ENCODE measurements at places on chromosomes 3 and 15.

DNA sequence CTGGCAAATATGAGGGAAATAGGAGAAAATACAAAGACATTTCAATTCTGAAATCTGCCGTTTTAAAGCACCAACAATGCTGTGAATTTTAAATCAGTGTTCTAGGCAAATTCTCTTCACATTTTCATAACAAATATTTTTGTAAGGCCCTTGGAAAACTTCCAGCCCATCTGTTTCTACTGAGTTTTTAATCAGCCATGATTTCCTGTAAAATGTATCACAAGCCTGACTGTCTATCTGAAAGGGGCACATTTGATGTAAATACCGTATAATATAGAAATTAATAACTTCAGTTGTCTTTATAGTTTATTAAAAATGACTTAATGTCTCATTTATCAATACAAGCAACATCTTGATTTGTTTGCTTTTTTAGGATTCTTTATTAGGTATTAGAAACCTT, 454.7 kb downstream of the PYDC2 start:
- DNase-seq: no peak

DNA sequence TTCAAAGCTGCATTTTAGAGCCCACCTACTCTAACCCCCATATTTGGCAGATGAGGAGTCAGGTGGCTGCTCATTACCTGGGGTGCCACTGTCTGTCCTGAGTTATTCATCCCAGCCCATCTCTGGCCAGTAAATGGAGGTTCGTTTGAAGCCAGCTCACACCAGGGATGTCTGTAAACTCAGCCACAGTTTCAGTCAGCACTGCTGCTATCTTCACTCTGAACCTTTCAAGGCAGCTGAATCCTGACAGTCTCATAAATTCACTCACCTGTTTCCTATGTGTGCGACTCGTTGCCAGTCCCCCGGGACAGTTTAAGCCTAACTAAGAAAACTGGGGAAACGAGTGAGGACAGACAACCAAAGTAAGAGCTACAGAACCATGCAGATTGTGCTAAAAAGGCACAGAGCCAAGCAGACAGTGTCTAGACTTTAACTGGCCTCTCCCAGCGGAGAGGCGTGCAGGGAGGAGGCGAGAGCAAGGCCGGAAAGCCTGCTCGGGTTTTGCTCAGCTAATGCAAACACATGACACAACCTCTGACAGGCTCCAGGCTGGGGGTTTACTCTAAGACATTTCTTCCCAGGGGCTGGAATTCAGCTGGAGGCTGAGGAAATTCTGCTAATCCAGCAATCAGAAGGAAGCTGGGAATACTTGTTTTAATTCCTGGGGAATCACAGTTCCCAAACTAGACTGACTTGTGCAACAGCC, 12.0 kb downstream of the FSTL1 start:
- peak; percentile 60 for DNase-seq

- no peak for DNase-seq
Measured at GRCh38 chr3:30638685-30639412, 32.4 kb downstream of the TGFBR2 start.

- no peak for DNase-seq
Measured at GRCh38 chr3:152241142-152242017, 27.3 kb upstream of the MBNL1 start.

- DNase-seq: no peak
Measured at GRCh38 chr3:148459931-148460513, 237.7 kb upstream of the AGTR1 start.

DNA sequence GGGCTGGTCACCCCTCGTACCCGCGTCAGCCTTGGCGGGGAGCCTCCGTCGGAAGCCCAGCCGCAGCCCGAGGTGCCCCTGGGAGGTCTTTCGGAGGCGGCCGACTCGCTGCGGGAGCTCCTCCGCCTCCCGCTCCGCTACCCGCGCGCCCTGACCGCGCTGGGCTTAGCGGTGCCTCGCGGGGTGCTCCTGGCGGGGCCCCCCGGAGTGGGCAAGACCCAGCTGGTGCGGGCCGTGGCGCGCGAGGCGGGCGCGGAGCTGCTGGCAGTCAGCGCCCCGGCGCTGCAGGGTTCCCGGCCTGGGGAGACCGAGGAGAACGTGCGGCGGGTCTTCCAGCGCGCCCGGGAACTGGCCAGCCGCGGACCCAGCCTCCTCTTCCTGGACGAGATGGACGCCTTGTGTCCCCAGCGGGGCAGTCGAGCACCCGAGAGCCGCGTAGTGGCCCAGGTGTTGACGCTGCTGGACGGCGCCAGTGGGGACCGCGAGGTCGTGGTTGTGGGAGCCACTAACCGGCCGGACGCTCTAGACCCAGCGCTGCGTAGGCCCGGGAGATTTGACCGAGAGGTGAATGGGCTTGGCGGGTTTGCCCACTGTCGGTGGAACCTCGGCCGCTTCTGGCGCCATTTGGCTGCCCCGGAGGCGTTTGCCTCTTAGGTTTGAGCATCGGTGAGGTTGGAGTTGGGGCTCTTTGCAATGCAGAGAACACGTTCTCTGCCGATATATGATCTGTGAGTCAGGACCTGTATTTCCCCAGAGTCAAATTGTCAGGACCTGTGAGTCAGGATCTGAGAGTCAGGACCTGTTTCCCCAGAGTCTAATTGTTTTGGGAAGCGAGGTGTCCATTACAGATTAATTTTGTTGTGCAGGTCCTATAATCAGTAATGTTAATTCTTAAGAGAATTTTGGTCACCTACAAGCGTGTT, 24.9 kb upstream of the GATM start:
- no peak for DNase-seq

DNA sequence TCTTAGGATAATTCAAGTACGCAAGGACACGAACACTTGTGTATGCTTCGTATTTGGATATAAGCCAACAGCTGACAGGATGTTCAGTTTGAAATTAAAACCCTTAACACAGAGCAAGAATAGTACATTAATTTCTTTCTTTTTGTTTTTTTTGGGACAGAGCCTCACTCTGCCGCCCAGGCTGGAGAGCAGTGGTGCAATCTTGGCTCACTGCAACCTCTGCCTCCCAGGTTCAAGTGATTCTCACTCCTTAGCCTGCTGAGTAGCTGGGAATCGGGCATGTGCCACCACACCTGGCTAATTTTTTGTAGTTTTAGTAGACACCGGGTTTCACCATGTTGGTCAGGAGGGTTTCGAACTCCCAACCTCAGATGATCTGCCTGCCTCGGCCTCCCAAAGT, 32.4 kb downstream of the TOMM70 start:
- no peak for DNase-seq

GRCh38 chr15:66747886-66748707, 46.1 kb downstream of the SMAD6 start:
- no peak for DNase-seq

GRCh38 chr3:125435231-125435630, 60.1 kb upstream of the ZNF148 start:
- no peak for DNase-seq

DNA sequence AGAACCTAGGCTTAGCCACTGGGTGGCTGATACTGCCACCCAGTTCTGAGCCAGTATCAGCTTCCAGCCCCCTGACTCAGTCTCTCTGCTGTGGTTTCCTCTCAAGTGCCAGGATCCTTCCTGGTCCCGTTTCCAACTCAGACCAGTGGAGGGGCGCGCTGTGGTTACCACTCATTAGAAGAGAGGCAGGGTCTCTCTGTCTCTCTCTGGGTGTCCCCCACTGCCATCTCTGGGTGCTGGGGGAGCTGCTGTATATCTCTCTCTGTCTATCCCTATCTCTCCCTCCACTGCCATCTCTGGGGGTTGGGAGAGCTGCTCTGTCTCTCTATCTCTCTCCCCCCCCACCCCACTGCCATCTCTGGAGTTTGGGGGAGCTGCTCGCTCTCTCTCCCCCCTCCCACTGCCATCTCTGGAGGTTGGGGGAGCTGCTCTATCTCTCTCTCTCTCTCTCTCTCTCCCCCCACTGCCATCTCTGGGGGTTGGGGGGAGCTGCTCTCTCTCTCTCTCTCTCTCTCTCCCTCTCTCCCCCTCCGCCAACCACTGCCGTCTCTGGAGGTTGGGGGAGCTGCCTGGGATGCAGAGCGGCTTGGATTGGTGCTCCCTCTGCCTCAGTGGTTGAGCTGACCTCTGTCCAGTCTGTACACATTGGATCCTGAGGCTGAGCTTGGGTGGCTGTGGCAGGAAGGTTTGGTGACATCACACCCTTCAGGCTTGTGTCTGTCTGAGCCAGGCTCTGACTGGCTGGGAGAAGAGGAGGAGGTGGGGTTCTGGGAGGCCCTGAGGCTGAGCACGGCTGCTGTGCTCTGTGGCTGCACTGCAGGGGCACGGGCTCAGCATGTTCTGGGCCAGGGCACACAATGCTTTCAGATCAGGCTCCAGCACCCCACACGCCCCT, 98.9 kb downstream of the APBA2 start:
- no peak for DNase-seq

DNA sequence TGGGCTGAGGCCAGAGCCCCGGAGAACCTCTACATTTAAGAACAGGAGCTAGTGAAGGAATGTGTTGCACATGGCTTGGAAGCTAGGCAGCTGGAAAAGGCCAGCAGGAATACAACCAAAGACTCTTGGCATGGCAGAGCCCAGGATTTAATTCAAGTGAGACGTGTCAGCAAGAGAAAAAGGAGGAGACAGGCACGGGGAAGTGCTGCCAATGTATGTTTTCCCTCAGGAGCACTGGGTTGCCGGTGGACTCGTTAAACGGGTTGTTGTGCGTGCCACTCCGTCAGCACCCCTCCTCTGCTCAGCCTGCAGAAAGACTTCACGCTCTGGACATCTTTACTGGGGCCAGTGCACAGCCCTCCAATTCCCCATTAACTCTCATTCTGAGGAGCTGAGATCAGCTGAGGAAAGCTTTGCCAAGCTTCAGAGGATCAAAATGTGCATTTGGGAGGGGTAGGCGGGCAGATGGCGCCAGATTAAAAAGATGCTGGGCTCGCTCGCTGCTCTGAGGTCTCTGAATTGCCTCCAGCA, 103.7 kb downstream of the PDZRN3 start:
- DNase-seq: peak; percentile 61

GRCh38 chr3:101758224-101758623, 20.8 kb upstream of the NXPE3 start:
- DNase-seq: no peak

- DNase-seq: no peak
Measured at GRCh38 chr3:178170698-178171535, 365.3 kb upstream of the KCNMB2 start.

DNA sequence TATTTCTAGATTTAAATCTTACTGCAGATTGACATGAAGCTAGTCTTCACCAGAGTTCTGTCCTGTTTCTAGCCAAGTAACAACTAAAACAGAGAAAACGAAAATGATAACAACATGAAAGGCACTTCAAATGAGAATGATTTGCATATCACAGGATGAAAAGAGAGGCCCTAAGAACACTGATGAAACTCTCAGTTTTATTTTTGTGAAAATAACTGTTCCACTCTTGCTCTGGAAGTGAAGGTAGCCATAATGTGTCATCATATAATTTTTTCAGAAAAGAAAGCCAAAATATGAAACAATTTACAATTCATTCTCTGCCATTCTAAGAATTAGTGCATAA, 274.4 kb downstream of the ADAMTSL3 start:
- DNase-seq: no peak

GRCh38 chr15:48285329-48286214, 45.7 kb upstream of the DUT start:
- peak; percentile 69 for DNase-seq

DNA sequence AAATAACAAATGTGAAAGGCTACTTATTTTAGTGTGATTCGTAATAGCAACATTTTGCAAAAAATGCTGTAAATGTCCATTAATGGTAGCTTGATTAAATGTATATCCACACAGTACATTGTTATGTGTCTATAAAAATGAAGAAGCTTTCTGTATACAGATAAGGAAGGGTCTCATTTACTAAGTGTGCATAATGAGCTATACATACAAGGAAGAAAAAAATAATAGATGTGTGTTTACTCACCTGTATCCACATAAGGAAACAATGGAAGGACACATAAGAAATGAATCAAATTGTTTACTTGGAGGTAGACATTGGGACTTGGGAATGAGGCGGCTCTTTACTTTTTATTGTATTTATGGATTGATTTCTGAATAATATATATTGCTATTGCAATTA, 34.9 kb downstream of the MED12L start:
- DNase-seq: no peak

DNA sequence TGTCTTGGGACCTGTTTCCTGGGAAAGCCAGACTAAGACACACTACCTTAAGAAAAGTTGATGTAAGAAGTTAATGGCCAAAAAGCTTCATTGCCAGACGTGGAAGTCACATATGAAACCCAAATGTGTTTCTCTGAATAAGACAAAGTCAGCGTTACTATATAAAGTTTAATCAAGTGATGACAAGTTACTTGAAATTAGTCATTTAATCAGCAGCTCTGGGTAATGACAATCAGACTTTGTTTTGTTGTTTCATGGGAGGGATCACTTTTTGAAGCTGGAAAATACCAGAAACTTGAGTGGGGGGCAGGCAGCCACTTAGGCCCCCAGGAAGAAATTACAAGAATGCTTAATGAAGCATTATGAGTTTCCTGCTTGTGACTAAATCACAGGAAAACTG, 218.6 kb downstream of the PTPRG start:
- no peak for DNase-seq

GRCh38 chr3:122097141-122097540, 42.0 kb downstream of the CD86 start:
- DNase-seq: no peak

- DNase-seq: no peak
Measured at GRCh38 chr3:96843505-96844203, 29.3 kb downstream of the EPHA6 start.

- no peak for DNase-seq
Measured at GRCh38 chr3:4776980-4777581, 202.2 kb upstream of the BHLHE40 start.

DNA sequence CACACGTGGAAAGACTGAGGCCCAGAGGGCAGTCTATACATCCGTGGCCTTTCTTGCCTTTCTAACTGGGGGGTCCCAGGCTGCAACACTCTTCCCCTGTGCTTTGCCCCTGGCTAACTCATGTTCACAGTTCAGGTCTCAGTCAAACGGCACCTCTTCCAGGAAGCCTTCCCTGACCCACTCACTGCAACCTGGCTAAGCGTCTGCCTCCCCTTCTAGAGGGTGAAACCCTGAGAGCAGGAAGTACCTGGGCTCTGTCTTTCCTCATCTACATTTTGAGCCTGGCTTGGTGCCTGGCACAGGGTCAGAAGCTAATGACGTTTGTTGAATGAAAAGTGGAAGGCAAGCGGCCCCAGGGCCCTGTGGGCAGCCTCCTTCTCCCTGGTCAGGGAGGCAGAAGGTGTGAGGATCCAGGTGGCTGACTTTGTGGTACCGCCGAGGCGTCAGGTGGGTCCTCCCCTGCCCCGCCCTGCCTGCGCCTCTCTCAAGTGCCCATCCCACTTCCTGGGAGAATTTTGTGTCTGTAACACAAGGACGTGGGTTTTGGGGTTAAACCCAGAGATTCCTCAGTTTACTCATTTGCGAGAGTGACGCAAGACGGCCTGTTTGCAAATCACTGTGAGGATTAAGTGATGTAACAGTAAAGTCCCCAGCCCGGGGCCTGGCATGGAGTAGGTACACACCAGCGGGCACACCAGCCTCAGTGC, 32.1 kb downstream of the DNASE1L3 start:
- DNase-seq: no peak

- DNase-seq: no peak
Measured at GRCh38 chr15:57992761-57993355, 72.7 kb downstream of the ALDH1A2 start.

- DNase-seq: no peak
Measured at GRCh38 chr15:39649757-39650156, 68.9 kb downstream of the THBS1 start.

GRCh38 chr3:8555113-8555661, 53.6 kb downstream of the LMCD1 start:
- peak; percentile 46 for DNase-seq

GRCh38 chr3:179474480-179474879, 23.2 kb upstream of the GNB4 start:
- no peak for DNase-seq
